ENCODE measurements at places on chromosomes 16 and 17.

GRCh38 chr17:70622368-70623260 lies 453.3 kb downstream of the KCNJ2 start:
- DNase-seq = peak; percentile 7

DNA sequence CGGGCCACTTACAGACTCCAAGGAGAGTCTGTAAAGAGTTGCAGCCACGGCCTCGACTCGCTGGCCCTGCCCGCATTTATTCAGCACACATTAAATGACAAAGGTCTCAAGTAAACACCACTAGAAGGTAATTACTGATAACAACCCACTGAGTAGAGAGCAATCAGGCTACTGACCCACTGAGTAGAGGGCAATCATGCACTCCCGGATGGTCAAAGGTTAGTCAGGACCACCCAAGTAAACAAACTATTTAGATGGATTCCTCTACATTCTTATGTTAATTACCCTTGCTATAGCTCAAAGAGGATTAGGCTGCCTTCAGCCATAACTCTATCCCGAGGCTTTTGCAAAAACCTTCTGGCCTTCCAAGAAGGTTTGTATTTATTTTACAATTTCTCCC lies 30.7 kb upstream of the ZNF267 start:
- DNase-seq = no peak

GRCh38 chr17:30391534-30391933 lies 12.8 kb downstream of the CPD start:
- no peak for DNase-seq

DNA sequence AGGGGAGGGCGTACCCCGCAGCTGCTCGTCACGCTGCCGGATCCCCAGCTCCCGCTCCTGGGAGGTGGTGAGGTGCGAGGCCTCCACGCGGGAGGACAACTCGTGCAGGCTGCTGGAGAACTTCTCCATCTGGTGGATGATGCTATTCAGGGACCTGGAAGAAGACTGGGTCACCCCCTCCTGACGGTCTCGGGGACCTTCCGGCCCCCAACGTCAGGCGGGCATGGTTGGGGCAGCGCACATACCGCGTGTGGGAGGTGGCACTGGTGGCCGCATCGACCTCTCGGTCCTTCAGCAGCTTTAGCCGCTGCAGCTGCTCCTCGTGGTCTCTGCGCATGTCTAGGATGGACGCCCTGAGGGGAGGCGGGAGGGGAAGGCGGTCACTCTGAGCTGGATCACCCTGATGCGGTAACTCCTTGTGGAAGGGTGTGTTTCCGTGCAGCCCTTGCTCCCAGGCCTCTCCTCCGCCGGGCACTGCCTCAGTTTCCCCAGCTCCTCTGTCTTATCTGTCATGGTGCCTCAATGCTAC lies 13.3 kb upstream of the MRPL38 start:
- DNase-seq = no peak

DNA sequence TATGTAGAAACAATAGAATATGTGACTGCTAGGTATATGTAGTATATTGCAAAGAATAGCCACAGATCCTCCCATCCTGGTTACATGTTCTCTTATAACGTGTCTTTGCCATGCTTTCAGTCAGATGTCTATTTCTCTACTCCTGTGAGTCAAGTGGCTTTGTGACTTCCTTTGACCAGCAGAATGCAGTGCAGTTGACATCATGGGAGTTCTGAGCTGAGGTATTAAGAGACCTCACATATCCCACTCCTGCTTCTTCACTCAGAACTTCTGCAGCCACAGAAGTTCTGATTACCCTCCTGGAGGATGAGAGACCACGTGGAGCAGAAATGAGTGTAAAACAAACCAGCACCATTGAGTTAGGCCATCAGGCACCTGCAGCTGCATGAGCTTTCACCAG lies 222.5 kb downstream of the PRKCA start:
- no peak for DNase-seq

DNA sequence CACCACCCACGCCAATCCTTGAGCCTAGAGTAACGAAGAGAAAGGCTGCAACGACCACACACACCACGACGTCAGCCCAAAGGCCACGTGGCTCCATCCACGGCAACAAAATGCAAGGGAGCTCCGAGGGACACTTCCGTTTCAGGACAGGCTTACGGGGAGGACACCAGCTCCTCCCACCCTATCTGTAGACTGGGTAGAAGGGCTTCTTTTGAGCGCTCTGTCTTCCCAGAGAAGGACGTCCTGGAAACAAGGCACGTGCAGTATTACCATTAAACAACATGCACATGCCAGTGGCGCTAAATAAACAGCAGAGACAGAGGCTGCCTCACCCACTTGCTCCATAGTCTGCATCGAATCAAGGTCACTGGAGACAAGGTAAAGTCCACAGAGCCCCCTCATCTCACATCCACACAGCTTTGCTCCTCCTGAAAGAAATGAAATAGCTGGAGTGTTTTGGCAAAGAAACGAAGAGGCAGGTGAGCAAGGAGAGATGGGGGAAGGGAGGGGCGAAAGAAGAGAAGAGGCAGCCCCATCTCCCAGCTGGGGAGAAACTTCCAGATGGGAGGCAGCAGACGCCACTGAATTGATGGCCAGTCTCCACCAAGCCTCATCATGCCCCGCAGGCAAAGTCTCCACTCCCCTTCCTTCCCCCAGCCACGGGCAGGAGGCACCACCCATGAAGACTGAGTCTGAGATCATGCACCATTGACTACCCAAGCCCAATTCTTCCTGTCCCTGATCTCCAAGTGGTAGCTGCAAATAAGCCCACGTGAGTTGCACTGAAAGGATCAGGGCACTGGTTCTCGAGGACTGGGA lies 24.0 kb downstream of the ZFHX3 start:
- no peak for DNase-seq

- DNase-seq = no peak
Measured at GRCh38 chr17:81651692-81652091, 4.7 kb downstream of the PDE6G start.

- DNase-seq = no peak
Measured at GRCh38 chr16:50248845-50249244, 17.5 kb upstream of the ADCY7 start.

DNA sequence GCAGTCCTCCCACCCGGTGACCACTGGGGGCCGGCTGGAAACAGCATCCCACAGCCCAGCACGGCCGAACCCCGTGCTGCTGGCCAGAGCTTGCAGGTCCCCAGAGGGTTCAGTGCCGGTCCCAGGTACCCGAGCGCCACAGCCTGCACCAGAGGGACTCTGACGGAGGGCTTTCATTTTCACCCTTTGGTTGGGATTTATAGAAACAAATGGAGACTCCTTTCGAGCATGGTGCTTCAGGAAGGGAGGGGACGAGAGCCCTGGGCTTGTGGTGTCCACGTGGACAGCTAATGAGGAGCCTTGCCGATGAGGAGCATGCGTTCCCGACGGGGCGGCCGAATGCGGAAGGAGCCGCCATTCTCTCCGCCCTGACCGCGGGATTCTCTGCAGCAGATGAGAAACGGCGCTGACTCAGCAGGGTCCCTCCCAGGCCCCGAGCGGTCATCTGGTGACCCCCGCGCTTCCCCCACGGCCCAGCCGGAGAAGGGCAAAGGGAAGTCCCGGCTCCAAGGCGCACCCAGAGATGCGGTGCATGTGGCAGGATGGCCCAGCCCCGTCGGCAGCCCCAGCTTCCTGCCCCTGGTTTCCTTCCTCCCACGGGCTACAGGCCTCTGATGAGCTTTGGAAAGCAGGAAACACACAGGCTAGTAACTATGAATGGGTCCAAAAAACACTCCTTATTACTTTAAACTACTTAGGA lies 9.8 kb downstream of the SLC38A10 start:
- DNase-seq = peak; percentile 53

GRCh38 chr16:3074860-3075522 lies 9.6 kb downstream of the IL32 start:
- DNase-seq = peak; percentile 83

DNA sequence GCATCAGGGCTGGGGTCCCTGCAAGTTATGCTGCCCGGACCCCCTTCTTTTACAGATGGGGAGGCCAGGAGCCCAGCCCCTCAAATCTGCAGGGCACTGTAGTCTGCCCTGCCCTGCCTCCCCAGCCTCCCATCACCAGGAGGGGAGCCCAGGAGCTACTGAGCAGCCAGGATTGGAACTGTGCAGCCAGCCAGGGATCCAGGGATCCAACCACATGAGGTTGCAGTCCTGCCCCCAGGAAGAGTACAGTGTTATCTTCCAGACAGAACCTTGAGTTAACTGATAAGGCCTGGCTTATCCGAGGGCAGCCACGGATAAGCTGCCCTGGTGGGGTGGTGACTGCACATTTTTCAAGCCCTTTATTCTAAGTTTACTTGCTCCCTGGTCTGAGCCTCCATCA lies 11.4 kb upstream of the NDRG4 start:
- no peak for DNase-seq

DNA sequence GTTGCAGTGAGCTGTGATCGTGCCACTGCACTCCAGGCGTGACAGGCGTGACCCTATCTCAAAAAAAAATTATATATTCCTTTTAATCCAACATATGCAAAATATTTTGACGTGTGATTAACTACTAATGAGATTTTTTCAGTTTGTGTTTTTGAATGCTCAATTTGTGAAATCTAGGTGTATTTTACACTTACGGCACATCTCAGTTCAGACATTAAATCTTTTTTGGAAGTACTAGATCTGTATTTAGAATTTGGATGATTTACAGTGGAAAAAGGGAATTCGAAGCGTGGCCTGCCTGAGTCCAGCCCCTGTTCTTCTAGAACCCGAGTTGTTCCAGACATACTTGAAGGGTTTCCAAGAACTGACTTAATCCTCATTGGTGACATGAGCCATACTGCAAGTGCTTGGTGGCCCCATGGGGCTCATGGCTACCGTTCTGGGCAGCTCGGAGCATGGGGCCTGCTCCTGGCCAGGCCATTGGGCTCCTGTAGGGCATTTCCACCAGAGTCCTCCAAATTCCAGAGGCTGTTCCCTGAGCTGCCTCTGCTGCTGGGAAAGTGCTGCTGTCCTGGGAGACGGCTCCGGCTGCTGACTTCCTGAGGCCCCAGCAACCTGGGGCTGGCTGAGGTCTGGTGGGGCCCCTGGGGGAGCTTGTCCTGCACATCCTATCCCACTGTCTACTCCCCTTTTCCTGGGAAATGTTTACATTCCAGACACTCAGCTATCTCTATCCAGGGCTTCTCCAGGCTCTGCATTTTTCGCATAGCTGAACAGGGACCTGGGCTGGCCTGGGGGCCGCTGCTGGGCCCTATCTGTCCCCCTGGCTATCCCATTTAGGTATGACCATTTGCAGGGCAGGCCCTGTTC lies 27.2 kb downstream of the LLGL2 start:
- no peak for DNase-seq

GRCh38 chr16:59905606-59906005 lies 1171.5 kb upstream of the GOT2 start:
- DNase-seq = no peak

DNA sequence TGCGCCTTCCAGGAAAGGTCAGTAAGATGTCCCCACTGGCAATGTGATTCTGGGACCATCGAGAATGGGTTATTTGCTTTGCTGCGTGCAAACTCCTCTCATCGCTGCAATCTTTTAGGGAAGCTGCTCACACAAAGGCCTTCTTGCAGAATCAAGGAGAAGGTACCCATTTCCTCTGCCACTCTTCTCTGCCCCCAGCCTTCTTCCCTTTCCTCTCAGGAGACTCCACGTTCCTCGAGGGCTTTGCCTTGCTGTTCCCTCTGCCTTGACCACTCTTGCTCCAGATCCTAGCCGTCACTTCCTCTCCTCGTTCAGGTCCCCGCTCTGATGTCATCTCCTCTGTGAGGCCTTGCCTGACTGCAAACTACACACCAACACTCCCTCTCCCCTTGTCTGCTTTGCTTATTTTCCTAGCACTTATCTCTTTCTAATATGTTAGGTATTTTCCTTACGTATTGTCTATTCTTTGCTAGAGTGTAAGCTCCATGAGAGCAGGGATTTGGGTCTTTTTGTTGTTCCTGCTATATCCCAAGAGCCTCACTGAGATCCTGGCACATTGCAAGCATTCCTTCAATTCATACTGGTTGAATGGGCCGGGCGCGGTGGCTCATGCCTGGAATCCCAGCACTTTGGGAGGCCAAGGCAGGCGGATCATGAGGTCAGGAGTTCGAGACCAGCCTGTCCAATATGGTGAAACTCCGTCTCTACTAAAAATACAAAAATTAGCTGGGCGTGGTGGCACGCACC lies 5.3 kb upstream of the CRK start:
- no peak for DNase-seq

DNA sequence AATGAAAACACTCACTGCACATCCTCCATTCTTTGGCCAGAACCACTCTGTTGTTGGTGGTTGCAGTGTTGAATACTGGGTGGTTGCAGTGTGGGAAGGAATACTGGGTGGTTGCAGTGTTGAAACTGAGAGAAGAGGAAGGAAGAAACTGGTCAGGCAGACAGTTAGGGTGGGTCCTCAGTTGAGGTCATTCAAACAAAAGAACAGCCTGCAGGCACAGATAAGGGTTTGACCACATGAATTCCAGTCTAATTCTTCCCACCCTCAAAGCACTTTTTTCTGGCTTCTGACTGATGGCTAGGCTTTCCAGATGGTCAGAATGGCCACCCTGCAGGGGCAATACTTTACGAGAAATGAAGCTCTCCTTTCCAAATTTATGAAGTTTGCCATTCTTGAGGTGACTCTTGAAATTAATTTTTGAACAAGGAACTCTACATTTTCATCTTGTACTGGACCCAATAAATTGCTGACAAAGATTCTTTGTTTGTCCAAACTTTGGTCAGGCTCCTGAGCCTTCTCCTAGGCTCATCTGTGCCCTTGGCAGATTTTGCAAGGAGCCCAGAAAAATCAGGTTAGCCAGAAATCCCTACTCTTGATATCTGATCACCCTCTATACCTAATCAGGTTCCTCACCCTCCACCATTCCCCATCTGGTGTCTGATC lies 596.6 kb upstream of the CDH5 start:
- no peak for DNase-seq

Measured in T-cell (primary cell).